ENCODE measurements at places on chromosomes 6 and 20.

- no peak for DNase-seq
Measured at GRCh38 chr6:811831-812230, 118.9 kb upstream of the EXOC2 start.

- DNase-seq, result no peak
Measured at GRCh38 chr6:53322188-53323029, 26.3 kb downstream of the ELOVL5 start.

DNA sequence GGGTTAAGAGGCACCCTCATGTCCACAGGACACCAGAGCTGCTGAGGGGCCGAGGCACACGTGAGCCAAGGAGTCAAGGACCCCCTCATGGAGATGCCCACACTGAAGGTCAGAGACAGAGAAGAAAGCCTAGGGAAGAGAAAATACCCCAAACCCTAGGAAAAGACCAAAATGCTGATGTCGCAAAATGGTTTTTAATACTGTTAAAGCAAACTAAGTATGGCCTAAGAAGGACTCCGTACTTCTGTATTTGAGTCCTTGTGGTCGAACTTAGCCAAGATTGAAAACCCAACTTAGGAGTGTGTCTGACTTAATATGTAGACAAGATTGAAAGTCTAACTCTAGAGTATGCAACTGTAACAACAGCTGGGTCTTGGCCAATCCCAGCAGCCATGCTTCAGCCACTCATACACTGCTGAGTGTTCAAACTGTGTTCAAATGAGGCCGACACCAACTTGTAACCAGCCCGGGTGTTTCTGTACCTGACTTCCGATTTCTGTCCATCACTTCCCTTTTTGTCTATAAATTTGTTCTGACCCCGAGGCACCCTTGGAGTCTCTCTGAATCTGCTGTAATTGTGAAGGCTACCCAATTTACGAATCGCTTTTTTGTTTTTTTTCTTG is 92.6 kb upstream of the AGPAT4 start:
- no peak for DNase-seq

DNA sequence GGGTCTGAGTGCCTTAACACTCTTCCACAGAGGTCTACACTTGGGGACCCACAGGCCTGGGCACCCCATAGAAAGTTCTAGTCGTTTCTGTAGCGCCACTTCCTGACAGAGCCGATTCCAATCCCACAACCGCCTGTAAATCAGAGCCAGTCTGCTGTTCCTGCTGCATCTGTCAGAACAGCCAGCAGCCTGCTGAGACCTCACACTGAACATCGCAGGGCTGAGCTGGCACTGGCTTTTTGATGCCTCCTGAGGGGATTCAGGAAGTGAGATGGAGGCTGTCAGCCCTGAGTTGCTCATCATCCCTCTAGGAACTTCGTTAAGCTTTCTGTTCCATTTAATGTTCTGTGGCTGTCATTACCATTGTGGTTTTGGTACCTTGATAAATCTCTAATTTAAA is 48.9 kb downstream of the DCBLD1 start:
- no peak for DNase-seq

- DNase-seq, result no peak
Measured at GRCh38 chr20:37229357-37229756, 32.3 kb downstream of the GHRH start.

DNA sequence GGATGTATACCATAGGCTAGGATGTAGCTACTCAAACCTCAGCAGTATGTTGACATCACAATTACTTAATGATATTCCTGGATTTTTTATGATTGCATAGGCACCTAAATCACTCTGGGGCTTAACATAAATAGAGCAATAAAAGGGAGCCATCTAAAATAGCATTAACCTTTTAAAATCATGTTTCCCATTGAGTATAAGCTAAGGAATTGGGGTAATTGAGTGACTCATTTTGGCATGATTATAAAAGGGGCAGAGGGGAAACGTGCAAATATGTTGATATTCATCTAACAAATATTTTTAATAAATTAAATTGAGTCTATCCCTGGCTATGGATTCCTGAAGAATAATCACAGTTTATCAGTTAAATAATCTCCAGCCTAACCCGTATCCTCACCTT is 74.0 kb upstream of the ADGRF1 start:
- DNase-seq, result no peak

Data from astrocyte (in vitro differentiated cells and primary cell).